ENCODE measurements at places on chromosomes 1 and 21. TPM values are rescaled to one million over a fixed set of nuclear protein-coding genes. Genes with fewer than 3 reads are reported as not detected.

DNA sequence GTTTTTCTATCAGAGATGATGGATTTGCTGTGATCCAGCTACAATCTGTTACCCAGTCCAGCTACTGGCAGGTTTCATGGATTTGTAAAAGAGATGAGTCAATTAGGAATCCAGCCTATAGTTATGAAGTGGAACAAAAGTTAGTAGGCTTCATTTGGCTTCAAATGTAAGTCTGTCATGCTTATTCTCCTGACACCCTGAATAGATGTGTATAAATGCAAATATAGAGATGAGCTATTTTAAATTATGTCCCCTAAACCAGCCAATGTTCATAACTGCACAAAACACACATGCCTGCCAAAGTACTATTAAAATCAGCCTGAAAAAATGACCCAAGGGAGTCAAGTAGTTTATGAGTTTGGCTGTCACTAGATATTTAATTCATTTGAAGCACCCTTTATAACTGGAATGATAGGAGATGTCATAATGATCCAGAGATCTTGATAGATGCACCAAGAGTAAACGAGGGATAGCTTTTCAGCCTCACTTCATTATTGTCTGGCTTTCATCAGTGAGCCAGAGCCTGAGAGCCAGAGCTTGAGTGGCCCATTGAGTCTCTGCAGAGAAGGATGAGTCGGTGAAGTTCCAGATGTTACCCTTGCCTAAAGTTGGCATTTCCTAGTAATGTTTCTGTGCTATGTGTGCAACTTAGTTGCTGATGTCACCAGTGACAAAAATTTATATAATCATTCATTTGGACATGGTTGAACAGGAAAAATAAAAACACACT, 11.8 kb upstream of the NTMT2 start:
- no peak for DNase-seq
- no peaks in the 10 kb centered on the region for H3K27me3 ChIP-seq
- H3K36me3 ChIP-seq = no peaks in the 10 kb centered on the region
- no peaks in the 10 kb centered on the region for H3K4me1 ChIP-seq

GRCh38 chr1:165942927-165943597, 115.6 kb downstream of the UCK2 start:
- H3K4me1 ChIP-seq = no peaks in the 10 kb centered on the region
- no peaks in the 10 kb centered on the region for H3K36me3 ChIP-seq
- H3K4me3 ChIP-seq = no peak overlapping the region
- no peak for DNase-seq
- no peaks in the 10 kb centered on the region for H3K27me3 ChIP-seq
- no peak overlapping the region for H3K27ac ChIP-seq

- H3K4me3 ChIP-seq = no peak overlapping the region
- no peaks in the 10 kb centered on the region for H3K36me3 ChIP-seq
- H3K4me1 ChIP-seq = no peaks in the 10 kb centered on the region
- peak; percentile 18 for DNase-seq
- H3K27me3 ChIP-seq = no peaks in the 10 kb centered on the region
- H3K27ac ChIP-seq = peak overlapping the region; percentile 52
Observed at GRCh38 chr1:192913683-192914082, 104.8 kb downstream of the RGS2 start.

- no peak overlapping the region for H3K4me3 ChIP-seq
- H3K36me3 ChIP-seq = no peaks in the 10 kb centered on the region
- DNase-seq = no peak
Observed at GRCh38 chr1:212951947-212952640, 1.8 kb downstream of the VASH2 start.

DNA sequence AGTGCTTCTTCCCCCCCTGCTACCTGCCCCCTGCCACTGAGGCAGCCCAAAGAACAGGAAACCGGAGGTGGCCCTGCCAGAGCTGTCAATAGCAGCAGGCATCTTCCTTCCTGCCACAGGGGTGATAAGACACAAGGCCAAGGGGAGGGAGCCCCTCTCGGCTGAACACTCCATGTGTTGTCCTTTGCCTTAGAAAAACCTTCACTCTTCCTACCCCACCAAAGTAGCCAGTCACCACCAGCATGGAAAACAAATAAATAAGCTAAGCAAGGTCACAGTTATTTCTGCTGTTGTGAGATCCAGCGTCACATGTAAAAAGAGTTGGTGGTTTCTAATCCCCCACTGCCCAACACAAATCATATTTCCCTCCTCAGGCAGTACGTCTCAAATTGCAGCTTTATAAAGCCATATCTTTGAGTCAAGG, 104.8 kb upstream of the DPT start:
- H3K27ac ChIP-seq = peak overlapping the region; percentile 13
- no peak overlapping the region for H3K4me3 ChIP-seq
- peak; percentile 41 for DNase-seq
- H3K36me3 ChIP-seq = no peaks in the 10 kb centered on the region
- no peaks in the 10 kb centered on the region for H3K27me3 ChIP-seq

DNA sequence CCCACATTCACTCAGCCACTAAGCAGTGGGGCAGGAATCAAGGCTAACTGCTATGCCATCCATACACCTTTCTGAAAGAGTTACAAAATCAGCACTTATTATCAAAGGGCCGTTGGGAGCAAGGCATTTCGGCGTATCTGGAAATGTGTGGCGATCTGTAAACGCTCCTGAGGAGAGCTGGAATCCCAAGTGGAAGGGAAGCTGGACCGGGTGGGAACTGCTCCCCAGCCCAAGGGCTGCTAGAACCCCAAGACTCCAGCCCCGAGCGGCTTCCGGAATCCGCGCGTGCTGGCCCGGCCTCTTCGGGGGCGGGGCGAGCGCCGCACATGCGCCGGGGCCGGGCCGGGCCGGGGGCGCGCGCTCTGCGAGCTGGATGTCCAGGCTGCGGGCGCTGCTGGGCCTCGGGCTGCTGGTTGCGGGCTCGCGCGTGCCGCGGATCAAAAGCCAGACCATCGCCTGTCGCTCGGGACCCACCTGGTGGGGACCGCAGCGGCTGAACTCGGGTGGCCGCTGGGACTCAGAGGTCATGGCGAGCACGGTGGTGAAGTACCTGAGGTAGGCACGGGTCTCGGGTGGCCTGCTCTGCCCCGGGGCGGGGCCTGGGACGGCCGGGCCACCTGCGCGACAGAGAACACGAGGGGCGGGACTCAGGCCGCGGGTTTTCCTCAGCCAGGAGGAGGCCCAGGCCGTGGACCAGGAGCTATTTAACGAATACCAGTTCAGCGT, at the start of gene NAXE:
Gene NAXE (plus strand): TSS at position 345 of the 726 bp plus-strand sequence. CDS start 29 bp downstream, at position 374.
- DNase-seq = peak; percentile 91
- H3K4me3 ChIP-seq = peak within 1 kb of the TSS; percentile 91
- peaks cover 10% of the 10 kb centered on the region for H3K4me1 ChIP-seq

OR10J1 gene
- not detected for total RNA-seq

DNA sequence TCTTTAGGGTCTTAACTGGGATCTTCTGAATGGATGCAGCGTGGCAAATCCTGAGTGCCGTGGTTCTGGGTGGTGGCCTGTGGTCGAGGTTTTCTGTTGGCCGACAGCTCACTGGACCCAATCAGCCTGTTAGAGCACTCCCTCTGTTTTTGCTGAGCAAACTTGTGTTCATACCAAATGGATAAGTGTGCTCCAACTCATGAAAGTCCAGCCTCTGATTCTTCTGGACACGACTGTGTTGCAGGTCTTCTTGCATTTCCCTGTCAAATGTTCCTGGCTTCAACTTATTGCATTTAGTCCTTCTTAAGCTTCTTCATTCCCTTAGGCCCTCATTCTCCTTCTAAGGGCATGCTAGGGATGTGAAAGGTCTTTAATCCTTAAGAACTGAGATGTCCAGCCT, 63.7 kb downstream of the AJAP1 start:
- no peaks in the 10 kb centered on the region for H3K4me1 ChIP-seq
- H3K36me3 ChIP-seq = no peaks in the 10 kb centered on the region
- H3K27ac ChIP-seq = no peak overlapping the region
- H3K27me3 ChIP-seq = no peaks in the 10 kb centered on the region
- DNase-seq = no peak
